CD4-positive, alpha-beta T cell treated with Interferon gamma for 1 hour (primary cell): ENCODE measurements at places on chromosomes 5 and 9.

GRCh38 chr5:81506378-81506777, 112.4 kb upstream of the ACOT12 start:
- DNase-seq = no peak

DNA sequence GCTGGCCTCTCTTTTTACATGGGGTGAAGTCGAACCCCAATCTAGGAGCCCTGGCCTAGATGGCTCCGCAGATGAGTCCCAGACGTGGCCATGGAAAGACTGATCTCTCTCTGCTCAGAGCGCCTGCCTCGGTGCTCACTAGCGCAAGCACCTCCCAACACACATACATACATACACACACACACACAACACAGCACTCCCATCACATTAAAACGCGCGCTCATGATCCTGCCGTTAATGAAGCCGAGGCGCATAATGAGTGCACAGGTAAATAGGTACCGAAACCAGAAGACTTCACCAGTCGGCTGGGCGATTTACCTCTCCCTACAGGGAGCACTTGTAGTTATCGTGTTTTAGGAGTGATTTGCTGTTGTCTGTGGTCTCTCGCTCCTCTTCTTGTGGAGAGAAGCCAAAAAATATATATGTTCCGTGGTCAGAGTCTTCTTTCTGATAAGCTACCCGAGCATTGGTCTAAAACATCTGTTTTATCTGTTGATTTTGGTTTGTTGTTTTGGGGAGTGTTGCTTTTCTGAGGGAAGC, 207.7 kb downstream of the MEF2C start:
- DNase-seq = no peak

- no peak for DNase-seq
Observed at GRCh38 chr5:170503990-170504596, at the start of gene KCNIP1. Gene KCNIP1, plus strand, starts transcription at chr5:170504020.

GRCh38 chr5:142100307-142100706, 8.3 kb upstream of the NDFIP1 start:
- DNase-seq = no peak

DNA sequence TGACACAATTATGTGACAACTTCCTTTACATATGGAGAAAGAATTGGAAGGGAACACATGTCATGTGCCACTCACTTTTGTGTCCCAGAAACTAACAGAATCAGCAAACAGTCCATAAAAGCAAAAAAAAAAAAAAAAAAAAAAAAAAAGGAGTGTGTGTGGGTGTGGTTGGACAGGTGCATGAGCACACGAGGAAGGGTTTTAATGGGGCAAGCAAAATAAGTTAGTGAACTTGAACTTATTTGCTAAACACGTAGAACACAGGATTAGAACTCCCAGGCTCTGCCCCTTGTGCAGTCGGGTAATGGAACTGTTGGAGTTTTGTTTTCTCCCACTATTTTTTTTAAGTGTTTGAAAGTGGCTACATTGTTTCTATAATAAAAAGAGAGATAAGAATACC, 74.8 kb upstream of the PJA2 start:
- DNase-seq = no peak

GRCh38 chr5:172168311-172168710, 19.7 kb downstream of the STK10 start:
- no peak for DNase-seq

DNA sequence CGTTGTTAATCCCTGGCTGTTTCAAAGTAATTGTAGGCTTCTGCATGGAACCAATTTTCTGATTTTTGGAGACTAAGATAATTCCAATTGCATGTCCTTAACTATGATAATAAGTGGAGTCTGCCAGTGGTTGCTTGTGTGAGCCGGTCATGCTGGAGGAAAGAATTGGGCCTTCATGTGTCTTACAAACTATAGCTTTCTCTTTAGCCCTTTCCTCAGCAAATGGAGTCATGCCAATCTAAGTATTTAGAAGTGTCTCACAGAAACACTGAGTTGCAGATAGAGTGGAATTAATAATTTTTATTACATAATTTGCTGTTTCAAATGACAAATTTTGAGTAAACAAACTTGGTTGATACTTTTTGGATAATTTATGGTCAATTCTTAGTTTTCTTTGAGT, 200.4 kb downstream of the FBXL7 start:
- no peak for DNase-seq

- no peak for DNase-seq
Observed at GRCh38 chr9:88312517-88313103, 75.6 kb upstream of the SPIN1 start.

DNA sequence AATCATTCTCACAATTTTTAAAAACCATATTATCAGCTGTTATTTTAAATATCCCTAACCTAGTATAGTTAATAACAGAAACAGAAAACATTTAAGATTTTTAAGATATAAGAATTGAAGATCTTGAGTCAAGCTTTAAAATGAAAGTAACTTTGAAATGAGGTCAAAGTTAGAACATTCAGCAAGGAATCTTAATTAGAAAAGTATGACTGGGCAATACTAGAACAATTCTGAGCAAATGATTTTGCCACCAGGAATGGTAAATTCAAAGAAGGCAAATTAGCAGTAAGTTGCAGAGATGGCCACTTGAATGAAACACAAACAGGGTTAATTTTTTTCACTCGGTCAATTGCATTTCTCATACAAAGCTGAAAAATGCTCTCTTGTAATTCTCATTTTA, 117.9 kb downstream of the NXNL2 start:
- no peak for DNase-seq

GRCh38 chr5:81315336-81315735, 13.9 kb downstream of the ZCCHC9 start:
- DNase-seq = no peak

DNA sequence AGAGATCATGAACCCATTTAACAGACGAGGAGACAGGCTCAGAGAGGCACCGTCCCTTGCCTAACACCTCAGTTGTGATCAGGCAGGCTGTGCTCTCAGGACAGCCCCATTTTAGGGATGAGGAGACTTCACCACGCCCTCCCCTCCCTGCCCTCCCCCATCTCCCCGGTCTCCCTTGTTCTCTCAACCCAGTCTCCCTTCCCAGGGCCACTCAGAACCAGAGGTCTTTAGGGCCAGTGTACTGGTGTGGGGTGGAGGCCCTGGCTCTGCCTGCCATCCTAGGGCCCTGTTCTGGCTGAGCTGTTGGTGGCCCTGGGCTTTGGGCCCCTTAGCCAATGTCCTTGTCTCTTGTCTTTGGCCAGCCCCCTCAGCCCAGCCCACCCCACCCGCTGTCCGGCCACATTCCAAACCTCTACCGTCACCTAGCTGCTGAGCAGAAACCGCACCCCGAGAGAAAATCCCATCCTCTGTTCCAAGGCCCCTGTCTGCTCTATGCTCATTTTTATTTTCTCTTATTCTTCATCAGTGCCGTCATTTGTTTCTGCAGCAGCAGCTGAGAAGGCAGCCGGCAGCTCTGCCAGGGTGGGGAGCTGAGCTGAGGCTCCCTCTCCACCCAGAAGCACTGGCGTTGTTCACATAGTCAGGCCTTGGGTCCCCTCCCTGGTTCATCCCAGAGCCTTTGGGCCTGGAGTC, 33.9 kb downstream of the OLFML2A start:
- no peak for DNase-seq

GRCh38 chr5:72465066-72465465, 42.1 kb downstream of the ZNF366 start:
- DNase-seq = no peak

- DNase-seq = no peak
Observed at GRCh38 chr9:105445203-105445881, 2.5 kb upstream of the FSD1L start.
